ENCODE measurements at places on chromosomes 5 and 9.

GRCh38 chr5:125503946-125504345 lies 757.5 kb upstream of the ZNF608 start:
- no peaks in the 10 kb centered on the region for H3K4me1 ChIP-seq
- H3K27ac ChIP-seq, result no peak overlapping the region
- no peaks in the 10 kb centered on the region for H3K36me3 ChIP-seq

DNA sequence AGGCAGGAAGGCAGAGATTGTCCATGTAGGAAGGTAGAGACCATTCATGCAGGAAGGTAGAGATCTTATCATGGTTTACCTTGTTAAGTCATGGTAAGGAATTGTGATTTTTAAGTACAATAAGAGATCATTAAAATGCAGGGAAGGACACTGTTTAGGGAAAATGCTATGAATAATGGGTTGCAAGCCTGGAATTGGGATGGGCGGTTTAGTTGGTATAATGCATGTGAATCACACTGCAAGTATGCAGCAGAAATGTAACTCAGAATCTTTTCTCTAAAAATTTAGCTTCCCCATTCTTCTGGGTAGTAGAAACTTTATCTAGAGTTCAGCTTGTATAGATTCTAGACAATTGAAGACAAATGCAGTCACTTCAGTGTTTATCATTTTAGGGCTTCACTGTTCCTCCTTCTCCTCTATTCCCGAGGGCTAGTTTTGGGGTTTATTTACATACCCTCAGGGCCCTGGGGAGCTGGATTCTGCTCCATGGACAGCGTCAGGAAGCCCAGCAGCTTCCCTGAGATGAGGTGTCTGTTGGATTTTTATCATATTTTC lies 212.0 kb downstream of the SREK1 start:
- H3K4me3 ChIP-seq, result no peak overlapping the region
- H3K36me3 ChIP-seq, result no peaks in the 10 kb centered on the region
- no peak for DNase-seq

GRCh38 chr5:177608243-177609075 lies 8.5 kb downstream of the B4GALT7 start:
- no peak overlapping the region for H3K27ac ChIP-seq
- peaks cover 2% of the 10 kb centered on the region for H3K4me1 ChIP-seq
- no peak overlapping the region for H3K4me3 ChIP-seq
- DNase-seq, result no peak

DNA sequence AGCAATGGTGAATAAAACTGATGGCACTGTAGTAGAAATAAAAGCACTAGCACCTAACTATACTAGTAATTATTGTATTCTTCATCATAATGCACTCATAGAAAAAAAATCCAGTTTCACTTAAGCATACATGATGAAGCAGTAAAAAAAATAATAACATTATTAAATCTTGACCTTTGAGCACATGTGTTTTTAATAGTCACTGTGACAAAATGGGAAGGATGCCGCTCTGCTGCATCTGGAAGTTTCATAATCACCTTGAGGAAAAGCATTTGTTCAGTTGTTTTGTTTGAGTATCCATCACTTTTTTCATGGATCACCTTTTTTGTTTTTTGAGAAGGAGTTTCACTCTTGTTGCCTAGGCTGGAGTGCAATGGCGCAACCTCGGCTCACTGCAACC lies 13.2 kb downstream of the OR2K2 start:
- H3K36me3 ChIP-seq, result no peaks in the 10 kb centered on the region
- no peak overlapping the region for H3K4me3 ChIP-seq
- H3K4me1 ChIP-seq, result no peaks in the 10 kb centered on the region
- H3K27ac ChIP-seq, result no peak overlapping the region

- no peak overlapping the region for H3K27ac ChIP-seq
- DNase-seq, result peak; percentile 28
- H3K4me1 ChIP-seq, result peaks cover 4% of the 10 kb centered on the region
- H3K4me3 ChIP-seq, result peak overlapping the region; percentile 93
Measured at GRCh38 chr5:115262011-115262320, 711 bp downstream of the PGGT1B start.

- no peak for DNase-seq
- H3K4me3 ChIP-seq, result no peak overlapping the region
- no peak overlapping the region for H3K27ac ChIP-seq
- H3K36me3 ChIP-seq, result no peaks in the 10 kb centered on the region
- H3K4me1 ChIP-seq, result peaks cover 2% of the 10 kb centered on the region
- H3K27me3 ChIP-seq, result no peaks in the 10 kb centered on the region
Measured at GRCh38 chr5:82719368-82719767, 357.8 kb downstream of the TMEM167A start.

DNA sequence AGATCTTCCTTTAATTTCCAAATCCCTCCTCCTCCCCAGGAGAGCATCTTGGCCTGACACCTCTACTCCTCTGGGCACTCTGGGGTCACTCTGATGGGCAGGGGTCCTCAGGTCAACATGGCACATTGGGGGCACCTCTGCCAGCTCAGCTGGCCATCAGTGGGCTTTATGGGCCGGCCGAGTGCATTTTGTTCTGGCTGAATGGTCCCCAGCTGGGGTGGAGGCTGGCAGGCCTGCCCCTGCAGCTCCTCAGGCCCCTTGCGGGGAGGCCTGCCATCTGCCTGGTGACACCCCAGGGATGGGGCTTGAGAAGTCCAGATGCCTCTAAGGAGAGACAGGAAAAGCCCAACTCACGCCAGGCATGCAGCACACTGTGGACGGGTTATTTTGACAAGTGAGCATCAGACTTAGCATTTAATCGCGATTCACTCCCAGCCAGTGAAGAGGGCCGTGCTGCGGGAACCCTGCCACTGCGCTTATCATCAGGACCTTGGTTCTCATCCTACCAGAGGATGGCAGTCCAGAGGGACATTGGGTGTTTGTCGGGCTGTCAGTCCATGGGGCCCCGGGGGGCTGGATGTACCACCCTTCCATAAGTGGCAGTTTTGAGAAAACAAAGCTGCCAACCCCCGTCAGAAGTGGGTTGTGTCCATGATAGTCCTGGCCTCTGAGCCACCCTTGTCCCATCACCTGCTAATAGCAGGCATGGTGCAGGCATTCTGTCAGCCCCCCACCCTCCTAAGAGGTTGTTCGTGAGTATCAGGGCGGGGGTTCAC lies 21.7 kb downstream of the PHF2 start:
- no peaks in the 10 kb centered on the region for H3K36me3 ChIP-seq
- no peak overlapping the region for H3K4me3 ChIP-seq
- peaks cover 2% of the 10 kb centered on the region for H3K4me1 ChIP-seq
- H3K27me3 ChIP-seq, result no peaks in the 10 kb centered on the region

GRCh38 chr9:82367016-82367415 lies 378.4 kb downstream of the SPATA31D1 start:
- no peak overlapping the region for H3K27ac ChIP-seq
- H3K4me3 ChIP-seq, result no peak overlapping the region

GRCh38 chr5:174571662-174572397 lies 152.6 kb upstream of the MSX2 start:
- peaks cover 11% of the 10 kb centered on the region for H3K4me1 ChIP-seq
- no peaks in the 10 kb centered on the region for H3K27me3 ChIP-seq
- H3K4me3 ChIP-seq, result no peak overlapping the region
- peak; percentile 95 for DNase-seq
- H3K27ac ChIP-seq, result peak overlapping the region; percentile 58
- H3K36me3 ChIP-seq, result no peaks in the 10 kb centered on the region

- no peaks in the 10 kb centered on the region for H3K4me1 ChIP-seq
- no peak overlapping the region for H3K4me3 ChIP-seq
- H3K36me3 ChIP-seq, result no peaks in the 10 kb centered on the region
- no peaks in the 10 kb centered on the region for H3K27me3 ChIP-seq
- no peak overlapping the region for H3K27ac ChIP-seq
Measured at GRCh38 chr5:67206929-67207328, 10.3 kb upstream of the CD180 start.
